ENCODE measurements at places on chromosomes 13 and 19.

- no peak for DNase-seq
Measured at GRCh38 chr19:45173816-45174215, 4.2 kb downstream of the TRAPPC6A start.

GRCh38 chr13:20672772-20673171, 30.7 kb upstream of the IL17D start:
- DNase-seq, result no peak

- no peak for DNase-seq
Measured at GRCh38 chr13:99103536-99103935, 97.1 kb upstream of the UBAC2 start.

- DNase-seq, result no peak
Measured at GRCh38 chr19:1470305-1471009, 8.6 kb downstream of the C19orf25 start.

- DNase-seq, result no peak
Measured at GRCh38 chr13:38372820-38373383, 23.3 kb downstream of the UFM1 start.

- no peak for DNase-seq
Measured at GRCh38 chr19:7665076-7665475, 3.8 kb upstream of the RETN start.

DNA sequence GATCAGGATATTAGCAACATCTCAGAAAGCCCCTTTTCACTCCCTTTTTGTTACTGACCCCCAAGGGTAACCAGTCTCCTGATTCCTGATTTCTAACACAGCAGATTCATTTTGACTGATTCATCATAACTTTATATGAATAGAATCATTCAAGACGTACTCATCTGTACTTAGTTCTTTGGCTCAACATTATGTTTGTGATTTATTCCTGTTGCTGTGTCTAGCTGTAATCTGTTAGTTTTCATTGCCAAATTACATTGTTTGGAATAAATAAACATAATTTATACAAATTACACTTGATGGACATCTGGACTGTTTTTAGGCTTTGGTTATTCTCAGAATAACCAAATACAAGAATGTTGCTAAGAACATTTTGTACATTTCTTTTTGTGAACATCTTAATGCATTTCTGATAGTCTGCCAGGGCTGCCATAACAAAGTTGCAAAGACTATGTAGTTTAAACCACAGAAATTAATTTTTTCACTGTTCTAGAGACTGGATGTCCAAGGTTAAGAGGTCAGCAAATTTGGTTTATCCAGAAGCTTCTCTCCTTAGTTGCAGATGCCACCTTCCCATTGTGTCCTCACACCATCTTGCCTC, 62.8 kb upstream of the EDNRB start:
- no peak for DNase-seq

Data from activated gamma-delta T cell treated with anti-CD3 and anti-CD28 coated beads, Interleukin-2, amount 50 U/mL, for 16 hours (primary cell).